Adipocyte (in vitro differentiated cells): ENCODE measurements at places on chromosomes 6 and 20.

- DNase-seq: no peak
Observed at GRCh38 chr20:48760403-48760983, 67.3 kb downstream of the PREX1 start.

DNA sequence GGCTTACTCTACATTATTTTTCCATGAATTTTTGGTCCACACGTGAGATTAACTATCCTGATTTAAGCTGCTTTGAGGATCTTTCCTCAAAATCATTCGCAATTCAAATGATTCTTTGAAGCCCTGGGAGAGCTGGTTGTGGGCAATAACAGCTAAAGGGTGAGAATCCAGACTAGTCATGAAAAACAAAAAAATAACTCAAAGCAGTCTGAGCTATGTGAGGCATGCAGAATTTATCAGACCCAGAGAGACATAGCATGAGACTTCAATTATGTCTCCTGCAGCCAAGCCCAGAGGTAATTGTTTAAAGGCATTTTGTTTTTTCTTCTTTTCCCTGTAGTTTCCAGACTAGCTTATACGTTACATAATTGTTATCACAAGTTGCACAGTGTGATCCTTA lies 517.3 kb upstream of the PTCHD4 start:
- peak; percentile 79 for DNase-seq

- peak; percentile 74 for DNase-seq
Observed at GRCh38 chr6:137013738-137014602, 30.8 kb downstream of the IL20RA start.

- peak; percentile 50 for DNase-seq
Observed at GRCh38 chr6:49541210-49541724, 9.2 kb upstream of the C6orf141 start.

GRCh38 chr20:33466303-33466646 lies 22.7 kb upstream of the SNTA1 start:
- no peak for DNase-seq

GRCh38 chr6:151551223-151551857 lies 57.5 kb downstream of the CCDC170 start:
- DNase-seq: no peak

GRCh38 chr20:48411919-48412522 lies 415.8 kb downstream of the PREX1 start:
- no peak for DNase-seq

GRCh38 chr20:9617940-9618339 lies 103.5 kb downstream of the LAMP5 start:
- DNase-seq: peak; percentile 57

DNA sequence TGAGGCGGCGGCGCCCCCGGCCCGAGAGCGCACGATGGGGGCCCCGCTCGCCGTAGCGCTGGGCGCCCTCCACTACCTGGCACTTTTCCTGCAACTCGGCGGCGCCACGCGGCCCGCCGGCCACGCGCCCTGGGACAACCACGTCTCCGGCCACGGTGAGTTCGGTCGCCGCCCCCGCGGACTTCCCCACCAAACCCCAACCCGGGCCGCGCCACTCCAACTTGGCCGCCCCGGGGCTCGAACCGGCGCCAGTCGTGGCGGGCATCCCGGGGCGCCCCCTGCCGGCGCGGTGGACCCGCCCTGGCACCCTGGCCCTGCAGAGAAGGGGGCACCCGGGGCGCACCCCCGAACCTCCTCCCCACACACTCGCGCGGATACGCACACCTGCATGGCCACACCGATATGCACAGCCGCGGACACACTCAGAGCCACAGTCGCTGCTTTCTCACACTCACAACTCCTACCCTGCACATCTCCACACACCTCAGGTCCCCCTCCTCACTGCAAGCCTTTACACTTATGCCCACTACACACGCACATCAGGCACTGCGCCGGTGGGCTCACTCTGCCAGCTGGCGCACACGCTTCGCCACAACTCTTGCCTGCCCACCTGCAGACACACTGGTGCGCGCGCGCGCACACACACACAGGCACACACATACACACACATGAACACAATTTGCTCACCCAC lies 535 bp downstream of the VSTM2L start:
- DNase-seq: no peak

DNA sequence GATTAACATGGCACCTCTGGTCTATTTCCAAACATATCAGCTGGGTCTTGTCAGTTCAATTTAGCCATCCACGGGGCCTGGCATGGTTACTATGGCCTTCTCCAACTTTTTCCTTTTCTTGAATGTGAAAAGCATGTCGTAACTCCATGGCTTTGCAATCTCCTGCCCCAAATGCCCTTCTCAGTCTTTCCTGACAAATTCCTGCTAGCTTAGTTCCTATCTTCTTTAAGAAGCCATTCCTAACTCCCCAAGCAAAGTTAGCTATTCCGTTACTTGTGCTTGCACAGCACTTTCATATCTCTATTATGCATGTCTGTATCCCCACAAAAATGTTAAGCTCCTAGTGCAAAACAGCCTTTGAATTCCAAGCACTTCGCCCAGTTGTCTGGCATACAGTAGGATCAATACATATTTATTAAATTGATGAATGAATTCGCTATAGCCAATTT lies 105.6 kb downstream of the AIG1 start:
- no peak for DNase-seq

DNA sequence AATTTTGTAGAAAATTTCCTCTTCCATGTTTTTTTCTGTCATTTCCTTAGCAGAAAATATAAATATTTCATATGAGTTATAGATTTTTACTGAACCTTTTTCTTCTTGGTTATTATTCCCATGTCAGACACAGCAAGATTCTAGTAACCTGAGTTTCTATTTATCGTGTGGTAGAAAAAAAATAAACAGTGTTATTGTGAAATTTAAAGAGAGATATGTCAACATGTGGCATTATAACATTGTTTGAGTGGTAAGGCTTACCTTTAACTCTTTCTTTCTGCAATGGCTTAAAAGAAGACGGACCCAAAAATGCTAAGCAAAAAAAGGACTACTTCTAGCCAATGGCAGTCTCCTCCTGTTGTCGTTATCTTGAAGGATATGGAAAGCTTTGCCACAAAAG lies 18.9 kb downstream of the ORC3 start:
- no peak for DNase-seq

DNA sequence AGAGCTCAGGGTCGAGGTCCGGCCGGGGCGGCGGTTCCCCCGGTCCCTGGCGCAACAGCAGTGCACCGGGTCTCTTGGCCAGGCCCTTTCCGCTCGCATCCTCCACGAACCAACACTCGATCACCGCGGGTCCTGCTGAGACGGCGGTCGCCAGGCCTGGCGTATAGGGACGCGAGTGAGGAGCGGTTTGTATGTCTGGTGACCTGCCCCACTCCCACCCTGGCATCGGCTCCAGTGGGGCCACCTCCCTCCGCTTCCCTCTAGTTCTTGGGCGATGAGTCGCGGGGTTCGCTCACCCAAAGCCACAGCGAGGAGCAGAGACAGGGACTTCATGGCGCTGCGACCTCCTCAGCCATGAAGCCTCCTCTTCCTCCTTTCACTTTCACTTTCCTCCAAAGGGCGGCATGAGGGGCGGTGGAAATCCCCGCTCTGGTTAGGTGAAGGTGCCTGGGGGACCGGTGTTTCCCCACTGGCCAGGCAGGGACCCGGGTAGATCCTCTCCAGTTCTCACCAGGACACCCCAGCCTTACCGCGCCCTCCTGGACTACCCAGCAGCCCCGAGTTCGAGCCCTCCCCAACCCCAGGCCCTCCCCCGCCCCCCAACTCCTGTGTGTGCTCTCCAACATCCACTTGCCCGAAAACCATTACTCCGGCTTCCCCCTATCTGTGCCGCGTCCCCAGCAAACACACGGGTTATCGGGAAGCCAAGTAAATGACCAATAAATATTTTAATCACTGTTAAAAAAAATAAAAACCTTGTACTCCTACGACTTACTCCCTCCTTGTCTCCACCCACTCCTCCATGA lies at the start of gene TAPBP:
Gene TAPBP, minus strand, starts transcription at position 370 of the 806 bp plus-strand sequence. Its CDS starts 37 bp downstream, at position 333.
- DNase-seq: peak; percentile 87
